Activated CD4-positive, alpha-beta T cell treated with anti-CD3 and anti-CD28 coated beads for 1 hour (primary cell): ENCODE measurements at places on chromosomes 4 and X.

GRCh38 chr4:70533211-70533610, 14.8 kb downstream of the AMTN start:
- no peak for DNase-seq

DNA sequence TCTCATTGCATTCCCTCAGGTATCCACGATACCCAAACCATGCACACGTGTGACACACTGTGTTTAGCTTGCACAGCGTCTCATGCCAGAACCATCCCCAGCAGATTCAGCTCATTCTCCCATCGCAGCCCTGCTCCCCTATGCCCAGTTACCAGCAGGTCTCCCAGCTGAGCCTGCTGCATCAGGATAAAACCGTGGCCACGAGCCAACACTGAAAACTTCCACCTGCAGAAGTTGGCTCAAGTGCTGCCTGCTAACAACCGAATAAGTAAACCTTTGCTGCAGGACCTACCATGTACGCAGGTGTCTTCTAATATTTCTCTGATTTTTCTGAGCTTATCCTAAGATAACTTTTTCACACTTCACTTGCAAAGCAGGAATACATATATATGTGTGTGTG, 120.4 kb upstream of the STS start:
- DNase-seq: no peak

GRCh38 chr4:6381571-6382123, 90.8 kb downstream of the PPP2R2C start:
- no peak for DNase-seq

GRCh38 chr4:24770032-24770584, 25.3 kb upstream of the SOD3 start:
- no peak for DNase-seq

DNA sequence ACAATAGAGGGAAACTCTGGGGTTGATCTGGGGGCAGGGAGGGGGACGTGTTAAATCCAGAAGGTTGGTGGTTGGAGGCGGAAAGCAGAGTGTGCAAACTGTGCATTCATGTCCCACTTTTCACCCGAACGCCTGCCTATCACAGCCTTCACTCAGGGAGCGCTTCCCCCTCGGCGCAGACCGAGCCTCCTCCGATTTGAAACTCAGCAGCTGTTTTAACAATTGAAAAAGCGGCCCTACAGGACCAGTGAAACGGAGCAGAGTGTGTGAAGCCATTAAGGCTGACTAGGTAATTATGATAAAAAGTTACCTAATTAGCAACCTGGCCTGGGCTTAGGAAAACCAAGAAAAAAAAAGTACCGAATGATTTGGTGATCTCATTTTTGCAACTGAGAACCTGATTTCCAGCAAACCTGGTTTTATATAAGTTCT, 685 bp upstream of the NDNF start:
- no peak for DNase-seq

DNA sequence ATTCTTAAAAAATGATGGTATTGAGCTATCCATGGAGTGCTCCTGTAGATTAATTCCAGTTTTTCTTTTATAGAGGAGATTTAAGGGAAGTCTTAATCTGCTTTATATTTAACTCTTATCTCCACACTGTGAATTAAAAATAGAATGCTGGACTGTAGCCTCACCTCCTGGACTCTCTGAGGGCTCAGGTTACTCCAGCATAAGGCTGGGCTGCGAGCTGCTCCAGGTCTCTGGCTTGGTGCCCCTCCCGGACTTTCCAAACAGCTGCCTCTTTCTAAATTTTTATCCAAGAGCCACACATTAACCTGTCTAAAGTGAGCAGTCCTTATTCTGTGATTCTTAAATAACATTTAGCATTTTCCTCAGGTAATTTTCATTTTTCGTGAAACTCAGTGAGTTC, 218.7 kb upstream of the JADE1 start:
- DNase-seq: no peak

- DNase-seq: no peak
Observed at GRCh38 chrX:95291561-95291960, 1393.1 kb upstream of the DIAPH2 start.

GRCh38 chrX:28016823-28017222, 35.6 kb upstream of the DCAF8L1 start:
- no peak for DNase-seq

GRCh38 chr4:85555206-85555605, 80.3 kb downstream of the ARHGAP24 start:
- DNase-seq: no peak

GRCh38 chrX:103792916-103793544, 16.4 kb downstream of the PLP1 start:
- no peak for DNase-seq

DNA sequence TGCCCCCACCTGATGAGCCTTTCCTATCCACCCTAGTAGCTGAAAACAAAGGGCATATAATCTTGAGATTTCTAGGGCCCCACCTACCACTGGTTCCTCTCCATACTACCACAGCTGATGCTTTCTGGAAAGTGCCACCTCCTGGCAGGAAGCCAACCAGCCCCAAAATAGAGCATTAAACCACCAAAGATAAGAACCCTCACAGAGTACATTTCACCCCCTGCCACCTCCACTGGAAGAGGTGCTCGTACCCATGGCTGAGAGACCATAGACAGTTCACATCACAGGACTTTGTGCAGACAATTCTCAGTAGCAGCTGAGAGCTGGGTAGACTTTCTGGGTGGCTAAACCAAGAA, 94.1 kb downstream of the IRS4 start:
- DNase-seq: no peak

DNA sequence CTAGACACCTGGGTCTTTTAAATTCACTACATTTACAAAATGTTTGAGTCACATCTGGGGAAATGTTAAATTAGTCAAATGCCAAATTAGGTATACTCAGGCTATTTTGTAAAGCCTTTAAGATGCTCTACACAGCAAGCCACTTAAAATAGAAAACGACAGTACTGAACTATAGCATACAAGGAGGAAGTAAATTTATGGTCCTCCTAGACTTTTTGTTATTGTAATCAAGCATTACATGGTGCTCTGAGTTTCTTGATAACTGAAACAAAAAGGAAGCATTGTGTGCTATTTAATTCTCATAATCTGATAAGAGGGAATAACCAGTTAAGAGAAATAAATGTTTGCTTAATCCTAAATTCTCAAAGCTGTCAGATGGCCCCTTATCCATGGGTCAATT, 46.2 kb downstream of the SLC9A7 start:
- no peak for DNase-seq

GRCh38 chrX:69163936-69164741, 1.1 kb downstream of the PJA1 start:
- peak; percentile 34 for DNase-seq

DNA sequence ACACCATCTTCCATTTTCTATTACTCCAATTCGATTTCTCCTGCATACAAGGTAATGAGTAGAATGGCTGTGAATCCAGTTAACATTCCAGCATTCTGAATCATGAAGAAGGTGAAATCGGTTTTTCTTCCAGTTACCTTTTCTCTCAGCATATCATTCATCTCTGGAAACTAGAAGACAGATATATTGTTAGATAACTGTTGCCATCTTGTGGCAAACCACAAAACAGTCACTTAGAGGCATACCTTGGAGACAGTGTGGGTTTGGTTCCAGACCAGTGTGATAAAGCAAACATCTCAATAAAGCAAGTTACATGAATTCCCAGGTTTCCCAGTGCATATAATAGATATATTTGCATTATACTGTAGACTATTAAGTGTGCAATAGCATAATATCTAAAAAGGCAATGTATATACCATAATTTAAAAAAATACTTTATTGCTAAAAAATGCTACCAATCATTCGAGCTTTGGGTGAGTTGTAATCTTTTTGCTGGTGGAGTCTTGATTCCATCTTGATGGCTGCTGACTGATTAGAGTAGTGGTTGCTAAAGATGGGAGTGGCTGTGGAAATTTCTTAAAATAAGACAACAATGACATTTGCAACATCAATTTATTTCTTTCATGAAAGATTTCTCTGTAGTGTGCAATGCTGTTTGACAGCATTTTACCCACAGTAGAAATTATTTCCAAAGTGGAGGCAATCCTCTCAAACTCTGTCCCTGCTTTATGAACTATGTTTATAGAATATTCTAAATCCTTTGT, 82.1 kb downstream of the SLC39A8 start:
- no peak for DNase-seq

DNA sequence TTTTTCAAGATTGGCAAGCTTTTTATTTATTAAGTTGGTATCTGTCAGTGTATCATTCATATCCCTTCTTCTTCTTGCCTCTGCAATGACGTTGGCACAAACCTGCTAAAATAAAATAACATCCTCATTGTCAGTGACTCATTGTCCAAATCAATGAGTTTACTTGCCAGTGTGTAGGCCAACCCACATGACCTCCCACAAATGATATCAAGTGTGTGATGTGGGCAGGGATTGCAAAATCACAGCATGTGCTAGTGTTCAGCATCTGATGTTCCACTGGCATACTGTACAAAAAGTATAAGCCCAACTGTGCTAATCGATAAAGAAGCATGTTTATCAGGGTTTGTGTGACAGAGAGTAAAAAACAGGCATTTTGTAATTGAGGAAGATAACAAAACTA, 25.5 kb downstream of the GPAT3 start:
- DNase-seq: no peak

- DNase-seq: no peak
Observed at GRCh38 chr4:152467101-152467500, 68.8 kb downstream of the FBXW7 start.

GRCh38 chrX:50967736-50968135, 57.2 kb downstream of the BMP15 start:
- DNase-seq: no peak

DNA sequence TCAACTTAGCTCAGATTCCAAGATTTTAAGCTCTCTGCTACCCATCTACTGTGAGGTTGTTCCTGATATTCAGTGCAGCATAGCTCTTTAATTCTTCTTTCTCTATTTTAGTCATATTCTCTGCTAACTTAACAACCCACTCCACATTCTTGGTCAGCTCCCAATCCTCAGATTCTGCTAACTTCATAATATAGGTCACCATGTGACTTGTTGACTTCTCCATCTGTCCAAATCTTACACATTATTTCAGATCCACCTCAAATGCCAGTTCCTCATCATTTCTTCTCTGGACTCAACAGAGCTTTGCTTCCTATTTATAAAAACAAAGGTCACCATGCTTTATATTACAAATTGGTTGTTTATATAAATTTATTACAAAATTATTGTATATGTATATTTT, 29.3 kb upstream of the RXFP1 start:
- DNase-seq: no peak

DNA sequence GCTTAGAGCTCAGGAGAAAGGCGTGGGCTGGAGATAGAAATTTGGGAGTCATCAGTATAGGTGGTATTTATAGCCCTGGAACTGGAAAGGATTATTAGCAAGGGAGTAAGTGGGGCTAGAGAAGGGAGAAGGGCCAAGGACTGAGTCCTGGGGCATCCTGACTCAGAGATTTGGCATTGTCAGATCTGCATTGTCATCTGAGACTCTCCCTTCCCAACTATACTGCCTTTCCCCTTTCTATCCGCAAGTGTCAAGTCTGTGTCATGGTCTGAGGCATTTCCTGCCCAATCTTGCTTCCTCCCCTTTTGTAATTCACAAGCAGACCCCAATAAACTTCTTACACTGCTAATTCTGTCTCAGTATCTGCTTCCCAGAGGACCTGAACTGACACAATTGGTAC, 24.4 kb upstream of the SLC25A43 start:
- DNase-seq: no peak

- DNase-seq: no peak
Observed at GRCh38 chr4:53711926-53712325, 120.6 kb upstream of the LNX1 start.

DNA sequence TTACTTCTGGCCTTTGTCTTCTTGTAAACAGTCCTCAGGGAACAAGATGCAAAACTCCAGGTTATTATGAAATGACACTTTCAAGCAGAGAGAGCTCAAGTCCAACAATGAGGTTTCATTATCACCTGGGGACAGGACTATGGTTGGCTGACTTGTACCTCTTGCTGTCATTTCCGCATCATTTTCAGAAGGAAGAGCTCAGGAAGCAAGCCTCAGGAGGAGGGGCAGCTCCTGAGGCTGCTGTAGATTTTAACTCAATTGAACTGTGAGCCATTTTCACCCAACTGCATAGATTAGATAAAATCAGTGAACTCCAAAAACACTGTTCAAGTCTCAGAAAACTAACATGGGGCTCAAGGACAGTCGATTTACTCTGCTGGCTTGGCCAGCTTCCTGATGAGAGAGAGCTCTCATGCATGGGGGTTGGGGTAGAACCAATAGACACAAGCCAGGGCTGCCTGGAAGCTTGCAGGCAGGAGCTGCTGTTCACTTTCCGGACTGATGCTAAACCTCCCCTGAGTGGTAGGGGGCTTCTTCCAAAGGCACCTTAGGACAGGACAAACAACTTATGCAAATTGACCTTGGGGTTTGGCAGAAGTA, 23.6 kb downstream of the TMEM255A start:
- no peak for DNase-seq

DNA sequence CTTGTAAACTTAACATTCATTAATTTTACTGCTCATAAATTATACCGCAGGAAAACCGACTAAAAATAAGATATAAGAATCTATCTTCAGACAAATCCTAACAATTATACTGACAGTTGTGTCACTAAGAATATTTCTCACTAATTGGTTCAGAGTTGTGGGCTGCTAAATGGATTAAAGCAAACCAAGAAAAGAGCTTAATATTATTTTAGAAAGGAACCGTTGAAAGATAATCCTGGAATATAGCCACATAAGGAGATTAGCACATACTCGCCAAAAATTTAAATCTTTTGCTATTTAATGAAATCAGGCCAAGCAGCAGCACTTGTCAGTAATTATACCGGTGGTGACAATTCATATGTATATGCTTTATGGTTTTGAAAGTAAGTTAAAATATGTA, 132.8 kb downstream of the SLIT2 start:
- no peak for DNase-seq

- DNase-seq: no peak
Observed at GRCh38 chrX:39159921-39160507, 358.8 kb downstream of the MID1IP1 start.

- no peak for DNase-seq
Observed at GRCh38 chr4:76758290-76758882, 139.6 kb downstream of the SOWAHB start.

DNA sequence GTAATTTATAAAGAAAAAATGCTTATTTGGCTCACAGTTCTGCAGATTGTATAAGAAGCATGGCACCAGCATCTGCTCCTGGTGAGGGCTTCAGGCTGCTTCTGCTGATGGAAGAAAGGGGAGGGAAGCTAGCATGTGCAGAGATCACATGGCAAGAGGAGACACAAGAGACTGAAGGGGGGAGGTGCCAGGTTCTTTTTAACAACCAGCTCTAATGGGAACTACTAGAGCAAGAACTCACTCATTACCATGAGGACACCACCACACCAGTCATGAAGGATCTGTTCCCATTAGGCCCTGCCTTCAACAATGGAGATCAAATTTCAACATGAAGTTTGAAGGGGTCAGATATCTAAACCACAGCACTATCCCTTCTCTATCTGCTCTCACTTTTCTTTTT, 9.4 kb upstream of the COPS4 start:
- DNase-seq: no peak

DNA sequence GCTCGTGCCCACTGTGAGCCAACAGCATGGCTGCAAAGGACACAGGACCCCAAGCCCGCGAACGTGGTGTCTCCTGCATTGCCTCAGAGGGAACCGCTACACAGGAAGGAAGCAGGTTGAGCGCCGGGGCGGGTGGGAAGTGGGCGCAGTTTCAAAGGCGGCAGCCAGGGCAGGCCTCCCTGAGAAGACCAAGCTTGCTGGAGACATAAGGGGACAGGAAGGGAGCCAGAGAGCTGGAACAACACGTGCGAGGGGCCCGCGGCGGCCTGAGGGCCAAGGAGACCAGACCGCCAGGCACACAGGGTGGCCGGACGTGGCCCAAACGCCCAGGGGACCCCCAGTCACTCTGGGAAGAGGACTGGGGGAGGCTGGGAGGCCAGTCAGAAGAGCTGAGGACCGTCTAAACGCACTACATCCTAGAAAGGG, 32.0 kb downstream of the CTBP1 start:
- DNase-seq: peak; percentile 42
